ENCODE measurements at places on chromosomes 4 and X. TPM values are rescaled to one million over a fixed set of nuclear protein-coding genes. Genes with fewer than 3 reads are reported as not detected.

The WDR45 gene
- total RNA-seq, result 59.8 TPM

The PNCK gene
- total RNA-seq, result 0.26 TPM

The GAB3 gene
- total RNA-seq, result 4.1 TPM

DNA sequence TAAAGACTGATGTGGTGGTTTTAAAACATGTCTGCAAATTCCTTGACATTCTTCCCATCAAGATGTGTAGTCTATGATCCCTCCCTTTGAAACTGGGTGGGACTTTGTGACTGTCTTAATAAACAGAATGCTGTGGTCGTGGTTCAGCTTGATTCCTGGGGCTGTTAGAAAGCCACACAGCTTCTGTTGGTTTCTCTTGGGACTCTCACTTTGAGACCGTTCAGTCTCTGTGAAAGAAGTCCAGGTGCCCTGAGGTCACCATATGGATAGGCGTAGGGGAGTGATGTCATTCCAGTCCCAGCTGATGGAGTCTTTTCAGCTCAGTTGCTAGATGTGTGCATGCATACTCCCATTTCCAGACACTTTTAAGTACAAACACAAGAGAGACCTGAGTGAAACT lies 216.6 kb downstream of the KDR start:
- DNase-seq, result no peak

GRCh38 chr4:2893772-2894171 lies 50.1 kb downstream of the ADD1 start:
- DNase-seq, result peak; percentile 15

- DNase-seq, result no peak
These were observed 163.2 kb downstream of the HS6ST2 start for GRCh38 chrX:132795181-132795580.

DNA sequence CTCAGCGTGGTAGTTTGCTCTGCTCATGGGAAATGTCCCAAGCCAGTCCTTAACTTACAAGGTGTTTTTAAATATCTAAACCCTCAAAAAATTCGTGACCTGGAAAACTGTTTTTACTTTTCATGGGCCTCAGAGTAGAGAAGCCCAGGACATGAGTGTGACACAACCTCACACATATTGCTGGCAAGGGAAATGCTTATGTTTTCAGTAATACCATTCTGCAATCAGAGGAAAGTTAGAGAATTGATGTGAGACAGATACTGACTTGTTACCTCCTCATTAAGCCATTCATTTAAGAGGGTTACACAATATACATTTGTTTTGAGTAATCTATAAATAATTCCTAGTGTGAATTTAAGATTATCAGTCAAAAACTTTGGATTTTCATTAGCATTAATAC lies 209.5 kb downstream of the ARHGAP10 start:
- no peak for DNase-seq

DNA sequence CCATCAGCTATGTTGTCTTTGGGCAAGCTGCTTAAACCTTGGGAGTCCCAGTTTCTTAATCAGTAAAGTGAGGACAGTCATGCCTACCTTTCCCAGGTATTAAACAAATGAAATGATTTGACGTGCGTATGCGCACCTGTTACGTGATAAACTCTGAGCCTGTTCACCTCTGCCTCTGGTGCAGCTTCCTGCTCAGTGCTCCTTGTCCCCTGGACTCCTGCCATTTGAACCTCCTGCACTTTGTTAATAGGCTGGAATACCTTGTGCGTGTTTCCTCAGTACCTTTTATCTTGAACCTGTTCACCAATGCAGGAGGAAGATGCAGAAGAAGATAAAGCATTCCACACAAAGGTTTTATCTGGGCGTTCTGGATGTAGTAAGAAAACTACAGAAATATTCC lies 211.9 kb downstream of the CEP135 start:
- DNase-seq, result no peak

- DNase-seq, result peak; percentile 78
These were observed 30.4 kb downstream of the ELF4 start for GRCh38 chrX:130079824-130080406.

Measured in fibroblast of lung (primary cell).